ENCODE measurements at places on chromosomes 4 and X.

DNA sequence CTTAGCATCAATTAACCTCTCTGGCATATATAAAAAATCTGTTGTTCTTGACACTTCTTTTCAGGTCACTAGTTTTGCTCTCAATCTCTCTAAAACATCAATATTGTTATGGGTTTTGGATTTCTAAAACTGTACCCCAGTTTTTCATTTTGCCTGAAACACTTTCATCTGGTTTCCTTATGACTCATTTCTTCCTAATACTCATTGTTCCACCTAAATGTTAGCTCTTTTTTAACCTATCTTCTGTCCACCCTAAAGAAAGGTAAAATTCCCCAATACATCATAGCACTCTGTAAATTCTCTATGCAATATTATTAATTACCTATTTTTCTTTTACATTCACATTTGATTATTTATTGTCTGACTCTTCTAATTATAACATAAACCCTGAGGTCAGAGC is 575.5 kb upstream of the NDST4 start:
- no peak for DNase-seq

GRCh38 chrX:111352424-111352823 is 59.6 kb downstream of the DCX start:
- no peak for DNase-seq

GRCh38 chr4:144318797-144319196 is 178.3 kb upstream of the GYPA start:
- DNase-seq: no peak

DNA sequence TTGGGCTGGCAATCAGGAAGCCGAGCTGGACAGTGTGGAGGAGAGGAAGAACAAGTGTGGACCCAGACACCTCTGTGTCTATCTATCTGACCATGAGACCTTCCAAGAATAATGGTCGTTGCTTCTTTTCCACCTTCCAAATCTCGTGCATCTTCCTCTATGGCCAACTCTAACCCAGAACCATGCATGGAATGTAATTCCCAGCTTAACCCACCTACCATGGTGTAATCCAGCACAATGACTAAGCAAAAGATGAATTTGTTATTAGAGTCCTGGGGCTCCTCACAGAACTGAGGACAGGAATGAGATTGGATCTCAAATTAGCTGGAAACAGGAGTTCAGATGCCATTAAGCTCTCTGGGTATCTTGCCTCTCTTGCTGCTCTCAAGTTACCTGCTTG is 17.4 kb upstream of the TMEM184C start:
- DNase-seq: peak; percentile 32

- no peak for DNase-seq
Observed at GRCh38 chr4:17469931-17470674, 41.8 kb downstream of the QDPR start.

Data from HCEC 1CT (cell line).